Activated naive CD4-positive, alpha-beta T cell (primary cell): ENCODE measurements at places on chromosomes 5 and 9.

GRCh38 chr9:6787793-6788161 is 30.0 kb downstream of the KDM4C start:
- DNase-seq: no peak

- no peak for DNase-seq
These were observed 49.1 kb upstream of the TEK start for GRCh38 chr9:27059907-27060306.

- no peak for DNase-seq
These were observed 160.2 kb downstream of the SSBP2 start for GRCh38 chr5:81590498-81591384.

DNA sequence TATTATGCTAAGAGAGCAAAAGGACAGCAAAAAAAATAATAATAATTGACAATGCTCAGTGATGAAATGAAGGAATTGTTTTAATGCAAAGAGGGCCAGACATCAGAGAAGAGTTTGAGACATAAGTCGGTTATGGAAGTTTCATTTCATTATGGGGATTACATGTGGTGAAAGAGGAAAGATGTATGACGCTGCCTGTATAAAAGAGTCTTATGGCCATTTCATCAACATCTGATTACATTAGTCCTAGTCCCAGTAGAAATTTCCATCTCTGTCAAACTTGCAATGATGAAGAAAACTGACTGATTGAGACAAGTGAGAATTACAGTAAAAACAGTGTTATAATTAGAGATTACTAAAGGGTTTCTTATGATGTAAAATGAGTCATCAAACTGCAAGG is 900.6 kb upstream of the CDH9 start:
- DNase-seq: no peak

DNA sequence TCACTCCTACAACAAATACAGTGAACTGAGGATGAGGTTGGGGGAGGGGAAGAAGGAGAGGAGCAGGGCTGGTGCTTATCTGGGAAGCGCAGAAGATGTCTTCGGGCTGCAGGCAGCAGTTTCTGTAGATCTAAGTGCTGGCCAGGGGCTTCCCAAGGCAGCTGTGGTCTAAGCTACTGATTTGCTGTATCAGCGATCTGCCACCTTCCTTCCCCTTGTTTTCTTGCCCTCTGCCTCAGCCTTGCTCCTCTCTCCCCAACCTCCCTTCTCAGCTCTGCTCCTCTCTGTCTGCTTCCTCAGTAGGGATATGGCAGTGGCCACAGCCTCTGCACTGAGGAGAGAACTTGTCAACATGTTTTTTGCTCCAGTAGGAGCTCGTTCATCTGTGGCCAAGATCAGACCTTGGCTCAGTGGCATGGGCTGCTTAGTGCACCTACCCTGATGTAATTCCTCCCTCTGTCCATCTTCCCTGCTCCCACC is 42.8 kb upstream of the IL6ST start:
- no peak for DNase-seq

DNA sequence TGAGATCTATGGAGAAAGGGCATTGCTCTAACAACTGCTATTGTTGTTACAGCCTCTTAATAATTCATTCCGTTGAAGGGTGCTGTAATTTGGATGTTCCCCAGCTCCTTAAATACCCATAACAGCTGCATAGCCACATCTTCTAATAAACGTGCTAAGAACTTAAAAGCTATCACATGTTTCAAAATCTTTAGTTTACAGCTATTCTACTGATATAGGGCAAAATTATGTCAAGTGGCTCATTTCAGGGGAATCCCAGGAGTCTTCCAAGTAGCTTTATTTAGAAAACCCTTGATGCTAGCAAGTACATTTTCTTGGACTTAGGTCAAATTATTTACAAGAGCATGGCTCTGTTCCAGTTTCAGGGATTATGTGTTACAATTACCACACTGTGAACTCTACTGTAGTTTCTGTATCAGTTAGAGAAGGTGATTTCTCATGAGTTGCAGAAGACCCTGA is 990.4 kb upstream of the ACO1 start:
- no peak for DNase-seq

- DNase-seq: no peak
These were observed 35.5 kb downstream of the JAKMIP2 start for GRCh38 chr5:147746986-147747385.

DNA sequence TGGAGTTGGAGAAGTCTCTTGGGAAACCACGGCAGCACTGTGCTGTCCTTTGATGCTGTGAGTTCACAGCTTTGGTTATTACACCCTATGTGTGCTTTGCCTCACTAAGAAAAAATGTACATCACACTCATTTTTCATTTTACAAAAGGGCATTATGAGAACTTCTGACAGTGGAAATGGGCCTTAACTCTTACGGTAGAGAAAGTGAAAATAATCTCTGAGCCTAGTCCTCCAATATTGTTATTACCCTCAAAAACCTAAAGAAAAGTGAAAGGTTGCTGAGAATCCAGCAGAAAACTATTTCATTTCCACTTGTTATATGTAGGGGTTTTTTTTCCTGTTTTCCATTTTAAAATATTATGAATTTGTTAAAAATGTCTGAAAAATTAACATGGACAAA is 8.2 kb upstream of the OR13D1 start:
- no peak for DNase-seq

DNA sequence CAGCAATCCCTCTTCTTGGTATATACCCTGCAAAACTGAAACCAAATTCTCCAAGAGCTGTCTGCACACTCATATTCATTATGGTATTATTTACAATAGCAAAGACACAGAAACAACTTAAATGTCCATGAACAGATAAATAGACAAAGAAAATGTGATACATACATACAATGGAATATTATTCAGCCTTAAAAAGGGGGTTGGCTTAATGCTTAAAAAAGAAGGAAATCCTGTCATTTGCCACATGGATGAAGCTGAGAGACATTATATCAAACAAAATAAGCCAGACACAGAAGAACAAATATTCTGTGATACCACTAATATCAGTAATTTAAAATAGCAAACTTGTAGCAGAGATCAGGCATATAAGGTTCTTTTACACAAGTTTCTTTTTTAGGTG is 46.5 kb upstream of the GAS1 start:
- no peak for DNase-seq

GRCh38 chr9:130680836-130681768 is 12.5 kb upstream of the EXOSC2 start:
- DNase-seq: no peak

GRCh38 chr9:34501889-34502425 is 20.8 kb downstream of the ENHO start:
- no peak for DNase-seq

DNA sequence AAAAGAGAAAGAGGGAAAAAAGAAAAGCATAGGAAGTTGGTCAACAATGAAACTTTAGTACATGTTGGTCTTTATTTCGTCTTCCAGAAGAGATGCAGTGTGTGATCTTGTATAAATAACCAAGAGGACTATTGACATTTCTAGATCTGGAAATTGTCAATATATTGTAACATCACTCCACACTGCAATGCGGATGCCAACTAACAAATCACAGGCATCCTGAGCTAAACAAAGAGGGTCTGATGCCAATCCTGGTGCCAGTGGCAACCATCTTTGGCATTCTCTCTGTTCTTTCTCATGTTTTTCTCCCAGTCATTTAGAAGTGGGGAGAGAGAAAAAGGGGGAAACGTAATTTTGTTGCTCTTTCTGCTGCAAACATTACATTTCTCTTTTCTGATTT is 9.7 kb downstream of the NFIB start:
- DNase-seq: no peak
